ENCODE measurements at places on chromosomes 2 and 18. TPM values are rescaled to one million over a fixed set of nuclear protein-coding genes. Genes with fewer than 3 reads are reported as not detected.

The RGPD4 gene
- total RNA-seq: 0.07 TPM

The MGAT5 gene
- 31.6 TPM for total RNA-seq

The CCDC178 gene
- total RNA-seq: 0.11 TPM

The NYAP2 gene
- total RNA-seq: not detected

The CRYGC gene
- not detected for total RNA-seq

The SLC4A5 gene
- total RNA-seq: 0.50 TPM

GRCh38 chr2:65142515-65142914 lies 12.6 kb upstream of the RAB1A start:
- no peak for DNase-seq

- no peak for DNase-seq
These were observed 27.8 kb upstream of the RHOB start for GRCh38 chr2:20419007-20419576.

DNA sequence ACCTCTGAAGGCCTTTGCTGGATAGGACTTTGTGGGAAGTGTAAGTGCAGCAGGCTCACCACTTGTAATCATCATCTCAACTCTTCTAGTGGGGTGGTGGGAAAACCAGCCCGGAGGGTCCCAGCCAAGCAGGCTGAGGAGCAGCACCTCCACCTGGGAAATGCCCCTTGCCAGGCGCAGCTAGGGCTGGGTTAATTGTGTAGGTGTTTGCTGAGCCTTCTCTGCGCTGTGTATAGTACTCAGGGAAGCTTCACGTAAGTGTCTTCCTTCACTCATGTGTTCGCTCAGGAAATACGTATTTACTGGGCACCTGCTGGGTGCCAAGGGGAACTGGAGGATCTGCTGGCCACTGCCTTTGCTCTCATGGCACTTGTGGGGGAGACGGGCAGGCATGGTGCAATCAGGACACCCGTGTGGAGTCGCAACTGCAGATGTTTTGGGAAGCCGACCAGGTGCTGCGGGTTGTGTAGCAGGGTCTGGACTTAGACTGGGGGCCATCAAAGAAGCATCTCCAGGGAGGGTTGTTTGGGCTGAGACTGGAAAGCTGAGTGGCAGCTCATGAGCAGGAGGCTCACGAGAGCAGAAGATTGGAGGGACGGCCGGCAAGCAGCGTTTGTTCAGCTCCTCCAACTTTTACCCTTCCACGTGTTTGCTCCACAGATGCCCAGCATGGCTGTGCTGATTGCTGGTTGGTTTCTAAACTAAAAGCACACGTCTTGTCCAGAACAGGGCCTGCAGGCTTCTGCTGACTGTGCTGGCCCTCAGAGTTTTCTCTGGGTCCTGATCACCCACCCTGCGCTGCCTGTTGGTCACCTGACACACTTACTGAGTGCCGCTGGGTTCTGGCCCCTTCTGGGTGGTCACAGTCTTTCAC lies 164.6 kb downstream of the LDLRAD4 start:
- peak; percentile 23 for DNase-seq

- no peak for DNase-seq
These were observed 7.8 kb downstream of the FRZB start for GRCh38 chr2:182858671-182859070.

GRCh38 chr2:32516567-32516966 lies 111.3 kb upstream of the TTC27 start:
- DNase-seq: no peak

DNA sequence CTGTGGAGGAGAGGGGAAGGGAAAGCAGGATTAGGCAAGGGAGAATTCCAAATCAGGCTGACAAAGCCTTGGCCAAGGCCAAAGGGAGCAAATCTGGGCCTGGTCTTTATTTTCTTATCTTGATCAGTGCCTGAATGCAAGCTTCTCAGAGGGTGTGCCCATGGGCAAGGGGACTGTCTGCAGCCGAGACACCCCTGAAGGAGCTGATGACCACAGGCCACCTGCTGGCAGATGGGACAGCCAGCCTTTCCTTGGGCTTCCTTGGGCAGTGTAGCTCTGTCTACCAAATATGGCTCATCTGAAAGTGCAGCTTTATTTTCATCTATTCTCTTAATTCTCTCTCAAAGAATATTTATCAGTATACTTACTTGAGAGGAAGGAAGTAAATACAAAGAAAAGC lies 117.0 kb downstream of the PKP4 start:
- DNase-seq: peak; percentile 30

DNA sequence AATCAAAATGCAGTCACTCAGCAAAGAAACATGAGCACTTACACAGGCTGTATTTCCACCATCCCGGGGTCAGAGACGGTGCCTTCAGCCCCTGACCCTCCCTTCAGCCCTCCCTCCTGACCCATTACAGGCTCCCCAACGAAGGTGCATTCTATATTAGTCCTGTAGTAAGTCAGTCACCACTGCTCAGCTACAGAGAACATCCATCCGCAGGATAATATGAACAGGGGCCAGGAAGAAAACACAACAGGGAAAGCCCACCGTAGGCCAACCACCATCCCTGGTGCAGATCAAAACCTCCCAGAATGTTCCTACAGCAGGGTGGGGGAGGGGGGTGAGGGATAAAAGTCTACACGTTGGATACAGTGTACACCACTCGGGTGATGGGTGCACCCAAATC lies 15.1 kb downstream of the PXDN start:
- no peak for DNase-seq

- no peak for DNase-seq
These were observed 192.4 kb downstream of the RDH14 start for GRCh38 chr2:18368008-18368407.

GRCh38 chr2:43389581-43390466 lies 163.4 kb upstream of the ZFP36L2 start:
- DNase-seq: no peak

DNA sequence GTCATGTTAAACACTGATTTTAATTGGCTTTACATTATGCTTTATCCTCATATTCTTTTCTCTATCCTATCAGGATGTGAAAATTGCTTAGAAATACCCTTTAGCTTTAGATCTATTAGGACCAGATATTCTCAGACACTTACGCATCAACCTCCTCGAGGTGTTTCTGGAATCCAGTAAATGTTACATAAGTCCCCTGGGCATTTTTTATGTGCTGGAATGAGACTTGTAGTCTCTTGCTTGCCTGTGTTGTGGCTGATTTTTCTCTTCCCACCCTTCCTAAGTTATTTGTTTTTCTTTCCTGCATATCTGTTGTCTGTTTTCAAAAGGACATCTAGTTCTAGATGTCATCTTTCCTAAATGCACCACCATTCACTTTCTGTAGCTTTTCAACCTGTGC lies 197.1 kb downstream of the CCDC85A start:
- no peak for DNase-seq

- no peak for DNase-seq
These were observed 7.4 kb upstream of the STAT4 start for GRCh38 chr2:191158193-191158592.

GRCh38 chr2:7452110-7452876 lies 535.1 kb downstream of the RNF144A start:
- DNase-seq: no peak

- no peak for DNase-seq
These were observed 12.0 kb upstream of the IMPACT start for GRCh38 chr18:24414349-24415003.
